ENCODE measurements at places on chromosomes 5 and 9.

GRCh38 chr9:100111235-100111634 is 12.2 kb downstream of the INVS start:
- peak; percentile 91 for DNase-seq

DNA sequence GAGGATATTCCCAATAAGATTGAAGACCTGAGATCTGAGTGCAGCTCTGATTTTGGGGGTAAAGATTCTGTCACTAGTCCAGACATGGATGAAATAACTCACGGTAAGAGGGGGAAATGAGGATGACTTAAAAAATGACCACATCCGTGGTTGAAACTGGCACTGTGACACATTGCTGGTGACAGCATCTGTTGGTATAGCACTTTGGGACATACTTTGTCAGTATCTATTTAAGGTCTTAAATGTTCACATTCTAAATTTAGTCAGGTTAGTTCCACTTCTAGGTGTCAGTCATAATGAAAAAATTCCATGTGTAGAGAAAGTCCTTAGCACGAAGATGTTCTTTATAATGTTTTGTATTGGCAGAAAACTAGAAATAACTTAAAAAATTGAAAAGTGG is 70.9 kb downstream of the GAPVD1 start:
- no peak for DNase-seq

GRCh38 chr5:158917731-158918130 is 182.0 kb downstream of the EBF1 start:
- DNase-seq = no peak

DNA sequence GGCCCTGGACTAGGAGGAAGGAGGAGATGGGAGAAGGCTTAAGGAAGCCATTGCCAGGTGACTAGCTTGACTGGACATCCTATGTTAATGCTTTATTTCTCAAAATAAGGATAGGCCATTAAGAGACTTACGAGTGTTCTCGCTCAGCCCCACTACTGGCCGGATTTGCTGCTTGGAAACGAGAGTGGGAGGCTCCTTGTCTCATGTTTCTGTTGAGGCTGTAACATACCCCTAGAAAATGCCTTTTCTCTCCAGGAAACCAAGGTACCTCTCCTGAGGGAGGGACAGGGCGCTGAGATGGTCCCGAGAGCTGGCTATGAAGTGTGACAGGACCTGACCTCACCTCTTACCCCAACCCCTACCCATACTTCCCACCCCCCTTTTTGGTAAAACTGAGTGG is 60.0 kb downstream of the RALGPS1 start:
- no peak for DNase-seq

DNA sequence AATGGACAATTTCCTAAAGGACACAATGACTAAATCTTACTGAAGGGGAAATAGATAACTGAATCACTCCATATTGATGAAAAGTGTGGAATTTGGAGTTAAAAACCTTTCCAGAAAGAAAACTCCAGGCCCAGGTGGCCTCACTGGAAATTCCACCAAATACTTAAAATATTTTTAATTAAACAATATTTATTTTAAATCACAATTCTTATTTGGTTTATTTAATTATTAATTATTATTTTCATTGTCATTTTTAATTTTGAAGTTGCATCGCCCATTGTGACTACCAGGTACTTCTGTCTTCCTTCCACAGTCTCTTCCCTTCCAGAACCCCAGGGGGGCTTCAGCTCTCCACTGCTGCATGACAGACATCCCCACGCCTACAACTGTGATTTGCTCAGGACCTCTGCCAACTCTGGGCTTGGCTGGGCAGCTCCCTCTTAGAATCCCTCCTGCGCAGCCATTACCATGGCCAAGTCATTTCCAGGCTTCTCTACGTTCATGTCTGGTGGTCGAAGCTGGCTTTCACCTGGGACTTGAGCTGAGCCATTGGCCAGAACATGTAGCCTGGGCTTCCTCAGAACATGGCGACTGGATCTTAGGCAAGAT is 16.4 kb upstream of the GADD45G start:
- DNase-seq = no peak

DNA sequence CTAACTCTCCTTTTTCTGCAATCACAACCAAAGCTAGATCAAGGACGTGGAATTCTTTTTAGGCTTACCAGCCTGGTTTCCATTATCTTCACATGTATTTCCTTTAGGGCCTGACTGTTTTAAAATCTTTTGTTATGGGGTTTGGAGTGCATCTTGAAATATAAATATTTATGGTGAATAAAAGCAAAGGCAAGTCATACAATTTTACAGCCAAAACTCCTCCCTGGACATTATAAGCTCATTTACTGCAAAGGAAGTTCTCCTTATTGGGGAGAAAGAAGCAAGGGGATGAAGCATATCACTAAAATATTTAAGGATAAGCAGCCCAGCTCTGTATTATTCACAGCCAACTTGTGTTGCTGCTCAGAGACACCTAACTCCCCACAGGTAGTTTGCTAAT is 132.2 kb upstream of the TARS1 start:
- DNase-seq = no peak

DNA sequence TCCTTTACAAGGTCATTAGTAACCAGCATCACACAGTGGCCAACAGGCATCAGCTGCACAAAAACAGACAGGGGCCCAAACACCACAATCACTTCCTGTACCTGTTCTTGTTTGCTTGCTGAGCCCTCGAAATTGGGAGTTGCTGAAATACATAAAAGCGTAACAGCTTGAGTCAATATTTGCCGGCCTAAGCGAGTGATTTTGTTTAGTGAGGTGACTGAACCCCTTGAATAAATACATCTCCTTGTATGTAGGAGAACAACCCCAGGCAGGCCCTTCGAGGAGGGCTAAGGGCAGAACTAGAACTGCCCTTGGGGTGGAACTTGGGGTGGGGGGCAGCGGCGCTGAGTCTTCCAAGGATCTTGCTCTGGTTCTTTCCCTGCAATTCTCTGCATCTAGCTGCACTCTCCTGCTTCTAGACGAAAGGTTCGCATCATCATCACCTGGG is 502.5 kb downstream of the RASEF start:
- no peak for DNase-seq

DNA sequence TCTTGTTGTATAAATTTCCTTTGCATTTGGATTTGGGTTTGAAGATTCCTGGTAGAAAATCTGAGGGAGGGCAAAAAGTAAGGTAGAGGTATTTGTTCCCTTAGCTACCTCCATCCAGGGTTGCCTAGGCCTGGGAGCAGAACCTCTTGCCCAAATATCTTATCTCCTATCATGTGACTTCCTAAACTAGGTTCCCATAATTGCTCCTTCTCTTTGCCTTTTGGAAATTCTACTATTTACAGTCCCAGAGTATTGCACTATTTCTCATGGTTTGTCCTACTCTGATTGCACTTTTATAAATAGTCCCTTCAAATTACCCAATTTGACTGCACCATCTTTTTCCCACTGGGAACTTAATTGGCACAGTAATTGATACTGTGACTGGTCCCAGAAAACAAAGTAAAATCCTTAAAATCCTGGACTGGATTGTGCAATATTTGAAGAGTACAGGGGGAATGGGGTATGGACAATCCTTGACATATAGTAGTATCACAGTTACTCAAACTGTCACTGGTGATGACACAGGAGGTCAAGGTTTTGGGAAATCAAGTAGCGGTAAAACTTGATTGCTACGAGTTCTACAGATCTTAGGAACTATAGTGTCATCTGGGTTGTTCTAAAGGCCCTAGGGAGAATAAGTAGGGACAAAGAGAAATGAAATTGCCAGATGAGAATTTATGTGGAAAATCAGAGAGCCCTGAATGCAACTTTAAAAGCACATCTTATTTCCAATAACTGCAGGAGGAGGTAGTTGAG is 31.5 kb upstream of the TMED7 start:
- DNase-seq = no peak

DNA sequence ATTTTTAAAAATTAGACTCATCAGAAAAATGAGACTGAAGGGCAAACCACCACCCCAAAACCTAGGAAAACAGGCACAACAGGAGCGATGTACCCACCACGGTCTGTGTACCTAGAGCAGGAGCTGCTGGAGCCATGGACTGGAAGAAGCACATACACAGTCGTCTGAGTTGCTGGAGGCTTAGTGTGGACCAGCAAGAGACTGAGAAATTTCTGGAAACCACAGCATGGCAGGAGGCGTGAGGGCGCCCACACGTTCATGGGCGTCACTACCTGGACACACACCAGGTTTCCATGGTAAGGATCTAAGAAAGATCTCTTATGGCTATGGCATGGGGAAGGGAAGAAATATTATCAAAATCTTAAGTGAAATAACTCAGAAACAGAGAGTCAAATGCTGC is 91.9 kb downstream of the MED10 start:
- DNase-seq = no peak

GRCh38 chr5:74403771-74404170 is 236.8 kb downstream of the ENC1 start:
- DNase-seq = no peak

DNA sequence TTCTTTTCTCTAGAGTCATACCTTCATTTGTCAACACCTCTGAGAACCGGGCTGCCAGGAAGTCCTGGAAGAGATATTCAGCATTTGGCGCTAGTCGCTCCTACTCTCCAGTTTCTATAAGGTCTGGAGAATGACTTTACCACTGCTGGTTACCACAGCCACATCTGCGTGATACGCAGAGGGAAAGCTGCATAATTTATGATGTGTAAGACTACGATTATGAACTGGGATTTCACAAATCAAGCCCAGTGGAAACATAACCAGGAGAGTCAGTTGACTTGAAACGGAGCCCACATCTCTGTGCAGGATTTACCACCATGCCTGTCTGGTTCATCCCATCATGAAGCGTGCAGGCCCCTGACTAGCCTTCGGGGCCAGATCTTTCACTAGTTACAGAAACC is 72.6 kb downstream of the FGF1 start:
- DNase-seq = no peak

DNA sequence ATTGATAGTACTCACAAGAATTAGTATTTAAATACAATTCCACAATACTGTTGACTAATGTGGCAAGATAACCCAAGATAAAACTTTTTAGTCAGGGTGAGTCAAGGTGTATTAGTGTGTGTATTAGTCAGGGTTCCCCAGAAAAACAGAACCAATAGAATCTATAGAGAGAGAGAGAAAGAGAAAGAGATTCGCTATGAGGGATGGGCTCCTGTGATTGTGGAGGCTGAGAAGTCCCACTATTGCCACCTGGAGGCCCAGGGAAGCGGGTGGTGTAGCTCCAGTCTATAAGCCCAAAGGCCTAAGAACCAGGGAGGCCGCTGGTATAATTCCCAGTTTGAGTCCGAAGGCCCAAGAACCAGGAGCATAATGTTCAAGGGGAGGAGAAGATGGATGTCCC is 10.0 kb upstream of the SHISAL2B start:
- no peak for DNase-seq

- no peak for DNase-seq
These were observed 55.7 kb upstream of the FANCC start for GRCh38 chr9:95373069-95373681.

GRCh38 chr9:97737429-97737828 is 40.3 kb upstream of the XPA start:
- DNase-seq = no peak

GRCh38 chr9:93976973-93977372 is 21.8 kb upstream of the BARX1 start:
- DNase-seq = no peak

DNA sequence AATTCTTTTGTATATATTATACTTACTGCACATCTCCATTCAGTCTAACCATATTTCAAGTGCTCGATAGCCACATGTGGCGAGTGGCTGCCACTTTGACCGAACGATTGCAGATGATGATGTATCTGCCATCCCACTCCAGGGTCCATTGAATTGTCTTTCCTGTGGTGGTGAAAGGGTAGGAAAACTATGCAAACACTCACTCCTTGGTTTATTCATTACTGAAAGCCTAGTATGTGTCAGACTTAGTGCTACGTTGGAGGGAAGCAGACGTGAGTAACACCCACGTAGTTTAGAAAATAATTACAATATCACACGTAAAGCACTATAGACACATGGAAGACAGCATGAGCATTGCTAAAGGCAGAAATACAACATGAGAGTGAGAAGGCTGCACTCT is 353.7 kb downstream of the CSNK1G3 start:
- DNase-seq = no peak

DNA sequence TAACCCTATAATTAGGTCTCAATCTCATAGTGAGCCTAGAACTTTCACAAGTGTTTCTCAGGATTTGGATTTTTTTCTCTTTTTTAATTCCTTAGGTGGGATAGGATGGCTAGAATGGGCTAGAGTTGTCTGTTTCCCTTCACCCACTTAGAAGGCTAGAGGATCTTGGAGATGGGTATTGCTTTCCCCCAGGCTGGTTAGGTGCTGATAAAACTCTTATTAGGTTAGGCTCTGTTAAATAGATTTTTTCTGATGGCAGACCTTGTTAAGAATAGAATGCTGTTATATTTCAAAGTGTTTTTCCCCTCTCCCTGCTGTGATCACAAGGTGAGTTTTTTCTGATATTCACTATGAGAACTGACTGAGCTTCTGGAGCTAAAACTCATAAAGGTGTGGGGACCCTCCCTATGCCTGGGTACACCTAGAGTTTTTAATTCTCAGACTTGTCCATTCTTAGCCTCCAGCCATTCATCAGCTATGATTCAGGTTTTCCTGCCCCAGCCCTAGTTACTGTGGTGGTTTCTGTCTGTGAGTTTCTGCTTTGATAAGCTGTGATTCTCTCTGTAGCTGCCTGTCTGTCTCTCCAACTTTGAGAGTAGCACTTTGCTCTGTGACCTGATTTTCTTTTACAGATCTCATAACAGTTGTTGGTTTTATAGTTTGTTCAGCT is 132.4 kb downstream of the HACD4 start:
- DNase-seq = no peak

DNA sequence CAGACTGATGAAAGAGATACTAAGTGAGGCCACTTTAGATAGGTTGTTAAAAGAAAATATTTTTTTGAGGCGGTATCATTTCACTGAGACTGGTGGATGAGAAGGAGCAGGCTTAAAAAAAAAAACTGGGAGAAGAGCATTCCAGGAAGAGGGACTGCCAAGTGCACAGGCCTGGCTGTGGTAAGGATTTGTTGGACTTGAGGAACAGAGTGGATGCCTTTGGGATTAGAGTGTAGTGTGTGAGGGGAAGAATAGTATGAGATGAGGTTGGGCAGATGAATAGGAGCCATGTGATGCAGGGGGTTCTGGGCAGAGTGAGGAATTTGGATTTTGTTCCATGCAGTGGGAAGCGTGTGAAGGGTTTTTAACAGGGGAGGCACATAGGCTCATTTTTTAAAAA is 57.9 kb downstream of the PBX3 start:
- DNase-seq = peak; percentile 35

- DNase-seq = no peak
These were observed 30.4 kb downstream of the GABBR2 start for GRCh38 chr9:98678244-98678842.

GRCh38 chr5:33324667-33325307 is 116.0 kb upstream of the TARS1 start:
- no peak for DNase-seq

GRCh38 chr5:32090026-32090754 is 83.9 kb downstream of the GOLPH3 start:
- DNase-seq = no peak

GRCh38 chr5:141313711-141314110 is 6.9 kb downstream of the TAF7 start:
- no peak for DNase-seq

- no peak for DNase-seq
These were observed 172.4 kb downstream of the HINT1 start for GRCh38 chr5:130992621-130993020.
